ENCODE measurements at places on chromosomes 7 and 10.

DNA sequence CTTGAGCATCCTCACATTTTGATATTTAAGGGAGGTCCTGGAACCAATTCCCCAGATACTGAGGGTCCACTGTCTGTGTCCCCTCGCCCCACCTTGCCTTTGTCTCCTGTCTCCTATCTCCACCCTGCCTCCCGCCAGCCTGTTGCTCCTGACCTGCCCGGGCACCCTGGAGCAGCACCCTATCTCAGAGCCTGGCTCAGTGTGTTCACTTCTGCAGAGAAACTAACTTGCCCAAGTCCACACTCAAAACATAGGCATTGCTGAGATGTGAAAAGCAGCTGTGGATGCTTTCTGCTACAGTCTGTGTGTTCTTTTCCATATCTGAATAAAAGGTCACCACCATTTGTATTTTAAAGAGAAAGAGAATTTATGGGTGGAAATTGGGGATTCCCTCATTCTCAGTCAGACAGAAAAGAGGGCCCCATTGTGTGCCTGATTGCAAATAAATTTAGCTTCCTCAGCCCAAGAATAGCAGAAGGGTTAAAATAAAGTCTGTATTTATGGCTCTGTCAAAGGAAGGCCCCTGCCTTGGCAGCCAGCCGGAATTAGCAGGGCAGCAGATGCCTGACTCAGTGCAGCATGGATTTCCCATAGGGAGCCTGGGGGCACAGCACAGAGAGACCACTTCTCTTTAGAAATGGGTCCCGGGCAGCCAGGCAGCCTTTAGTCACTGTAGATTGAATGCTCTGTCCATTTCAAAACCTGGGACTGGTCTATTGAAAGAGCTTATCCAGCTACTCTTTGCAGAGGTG is 161.3 kb downstream of the EGFR start:
- DNase-seq: no peak

- DNase-seq: no peak
These were observed 419.9 kb upstream of the PCDH15 start for GRCh38 chr10:55220975-55221374.

DNA sequence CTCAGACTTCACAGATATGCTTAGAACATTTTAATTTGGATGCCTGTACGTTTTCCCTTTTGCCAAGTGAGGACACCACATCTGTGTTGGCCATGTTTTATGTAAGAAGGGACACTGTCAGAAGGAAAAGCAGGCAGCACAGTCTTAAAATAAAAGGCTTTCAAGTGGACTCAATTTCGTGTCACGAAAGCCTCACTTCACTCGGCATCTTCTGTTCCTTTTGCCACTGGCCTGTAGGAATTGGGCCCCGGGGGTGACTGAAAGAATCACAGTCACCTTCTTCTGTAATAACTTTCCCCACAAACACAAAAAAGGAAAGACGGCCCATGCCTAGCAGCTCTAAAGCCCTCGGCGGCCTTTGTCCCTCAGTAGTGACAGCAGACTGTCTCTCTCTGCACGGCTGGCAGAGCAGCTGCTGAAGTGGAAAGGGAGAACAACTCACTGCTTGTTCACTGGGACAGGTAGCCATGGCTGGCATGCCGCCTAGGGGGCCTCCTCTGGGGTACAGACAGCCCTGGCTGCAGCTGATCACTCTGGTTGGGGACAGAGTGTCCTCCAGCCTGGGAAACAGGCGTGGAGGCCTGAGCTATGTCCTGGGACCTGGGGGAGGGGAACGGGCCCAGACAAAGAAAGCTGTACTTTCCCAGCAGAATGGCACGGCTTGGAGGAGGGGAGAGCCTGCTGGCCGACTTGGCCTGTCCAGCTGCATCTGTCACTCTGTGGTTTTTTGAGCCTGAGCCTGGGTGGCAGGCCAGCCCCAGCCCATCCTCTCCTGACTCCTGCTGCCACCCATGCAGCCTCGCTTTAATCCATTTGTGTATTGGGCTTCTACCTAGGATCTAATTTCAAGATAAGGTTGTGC is 4.4 kb downstream of the RASSF4 start:
- DNase-seq: no peak

- no peak for DNase-seq
These were observed 276.3 kb downstream of the ADARB2 start for GRCh38 chr10:1461016-1461415.

GRCh38 chr7:154744256-154744860 is 258.6 kb downstream of the PAXIP1 start:
- no peak for DNase-seq

All from stimulated activated CD8-positive, alpha-beta memory T cell treated with anti-CD3 and anti-CD28 coated beads, Interleukin-15, amount 100 ng/mL, for 48 hours (primary cell).